ENCODE measurements at places on chromosomes 5 and 9. TPM values are rescaled to one million over a fixed set of nuclear protein-coding genes. Genes with fewer than 3 reads are reported as not detected.

NR5A1 gene
- not detected for polyA plus RNA-seq

DCTN3 gene
- 71.0 TPM for polyA plus RNA-seq

TCF7 gene
- 0.84 TPM for polyA plus RNA-seq

EMB gene
- 41.6 TPM for polyA plus RNA-seq

- no peak overlapping the region for H3K27ac ChIP-seq
- no peak overlapping the region for H3K4me3 ChIP-seq
- H3K4me1 ChIP-seq: no peaks in the 10 kb centered on the region
Observed at GRCh38 chr5:2192496-2192895, 309.8 kb upstream of the IRX4 start.

- H3K4me1 ChIP-seq: no peaks in the 10 kb centered on the region
- H3K36me3 ChIP-seq: no peaks in the 10 kb centered on the region
- no peak overlapping the region for H3K4me3 ChIP-seq
- no peaks in the 10 kb centered on the region for H3K27me3 ChIP-seq
- H3K27ac ChIP-seq: no peak overlapping the region
Observed at GRCh38 chr9:120919843-120920805, 6.5 kb downstream of the TRAF1 start.

DNA sequence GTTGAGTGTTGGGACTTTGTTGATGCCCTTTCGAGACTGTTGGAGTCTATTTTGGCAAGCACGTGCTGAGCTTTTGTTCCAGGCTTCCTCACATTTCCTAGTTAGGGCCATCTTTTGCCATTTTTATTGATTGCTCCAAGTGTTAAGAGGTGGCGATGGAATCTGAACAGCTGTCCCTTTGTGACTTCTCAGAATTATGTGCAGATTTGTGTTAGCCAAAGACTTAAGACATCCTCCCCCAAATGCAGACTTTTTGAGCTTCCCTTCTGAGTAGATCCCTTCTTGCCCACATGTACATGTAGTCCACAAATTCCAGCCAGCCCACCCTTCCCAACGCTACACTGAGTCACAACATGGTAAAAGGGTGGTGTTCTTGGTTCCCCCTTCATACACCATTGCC lies 59.2 kb downstream of the SPIN1 start:
- no peak for DNase-seq
- peaks cover 9% of the 10 kb centered on the region for H3K36me3 ChIP-seq
- H3K4me1 ChIP-seq: peaks cover 6% of the 10 kb centered on the region
- no peak overlapping the region for H3K4me3 ChIP-seq

GRCh38 chr5:74413403-74414048 lies 227.0 kb downstream of the ENC1 start:
- no peak overlapping the region for H3K27ac ChIP-seq
- no peaks in the 10 kb centered on the region for H3K4me1 ChIP-seq
- H3K4me3 ChIP-seq: no peak overlapping the region
- DNase-seq: no peak
- H3K27me3 ChIP-seq: no peaks in the 10 kb centered on the region

DNA sequence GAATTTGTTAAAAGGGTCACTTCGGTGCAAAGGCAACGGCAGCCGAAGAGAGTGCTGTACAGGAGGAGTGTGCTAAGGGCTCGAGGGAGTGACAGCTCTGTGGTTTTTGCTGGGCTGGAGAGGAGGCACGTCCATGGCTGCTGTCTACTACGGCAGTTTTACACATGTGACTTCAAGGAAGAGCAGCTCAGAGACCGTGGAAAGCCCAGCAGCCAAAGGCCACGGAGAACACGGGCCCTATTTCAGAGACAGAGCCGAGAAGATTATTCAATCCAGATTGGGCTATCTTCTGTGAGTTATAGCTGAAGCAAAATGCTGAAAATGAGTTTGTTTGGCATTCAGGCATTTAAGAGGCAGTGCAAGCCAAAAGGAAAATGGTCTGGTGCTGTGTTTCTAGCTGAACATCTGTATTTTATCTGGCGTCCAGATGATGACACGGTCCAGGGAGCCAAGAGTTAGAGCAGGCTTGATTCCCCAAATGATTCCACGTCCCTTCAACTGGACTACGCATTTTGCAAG lies 96.4 kb downstream of the RFK start:
- H3K4me1 ChIP-seq: no peaks in the 10 kb centered on the region
- no peak overlapping the region for H3K4me3 ChIP-seq
- H3K27ac ChIP-seq: no peak overlapping the region
- H3K36me3 ChIP-seq: no peaks in the 10 kb centered on the region
- DNase-seq: no peak

DNA sequence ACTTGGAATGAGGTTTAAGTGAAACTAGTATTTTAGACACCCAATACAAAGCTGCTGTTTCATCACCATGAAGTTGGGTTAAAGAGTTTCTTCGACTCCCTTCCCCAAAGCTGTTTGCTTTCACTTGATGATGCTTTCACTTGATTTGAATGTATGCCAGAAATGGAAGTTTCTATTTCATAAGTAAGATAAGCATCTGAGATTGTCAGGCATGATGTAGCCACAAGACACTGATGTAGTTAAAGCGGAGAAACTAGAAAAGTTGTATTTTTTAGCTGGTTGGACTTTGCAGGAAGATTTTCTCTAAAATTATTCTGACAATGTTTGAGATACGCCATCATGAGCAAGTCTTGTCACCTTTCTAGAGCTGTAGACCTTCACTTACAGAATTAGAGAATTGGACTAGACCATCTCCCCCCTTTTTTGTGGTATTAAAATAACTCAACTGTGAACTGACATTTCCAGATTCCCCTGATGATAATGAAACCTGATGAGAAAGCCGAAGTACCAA lies 20.0 kb downstream of the MOCS2 start:
- H3K27ac ChIP-seq: no peak overlapping the region
- peaks cover 35% of the 10 kb centered on the region for H3K36me3 ChIP-seq
- H3K4me3 ChIP-seq: no peak overlapping the region
- H3K4me1 ChIP-seq: no peaks in the 10 kb centered on the region
- H3K27me3 ChIP-seq: no peaks in the 10 kb centered on the region

DNA sequence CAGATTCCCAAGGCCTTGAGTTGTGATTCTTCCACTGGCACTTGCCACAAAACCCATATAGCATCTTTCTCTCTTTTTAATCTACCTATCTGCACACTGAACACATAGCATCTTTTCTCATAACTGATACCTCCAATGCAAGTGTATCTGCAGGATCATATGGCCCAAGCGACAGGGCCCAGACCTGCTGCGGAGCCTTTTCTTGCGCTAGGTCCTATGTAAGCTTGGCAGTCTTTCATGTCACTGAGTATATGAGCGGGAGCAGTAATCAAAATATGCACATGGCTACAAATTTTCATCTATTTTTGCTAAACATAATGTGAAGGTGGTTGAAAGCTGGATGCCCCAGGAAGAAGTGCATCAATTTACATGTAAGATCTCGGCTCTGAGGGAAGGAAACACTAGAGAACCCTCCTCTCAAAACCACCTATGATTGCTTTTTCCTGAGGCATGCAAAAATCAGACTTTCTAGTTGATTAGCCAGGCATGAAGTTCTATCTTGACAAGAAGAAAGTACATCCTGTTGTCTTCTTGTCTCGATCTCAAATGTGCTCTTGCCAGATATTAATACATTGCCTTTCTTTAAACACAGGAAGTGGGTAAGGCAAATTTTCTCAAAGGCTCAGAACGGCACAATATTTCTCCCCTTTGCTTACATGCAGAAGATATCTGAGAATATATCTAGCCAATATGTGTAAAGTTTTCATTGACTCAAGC lies 26.9 kb upstream of the CEMIP2 start:
- no peak for DNase-seq
- no peak overlapping the region for H3K27ac ChIP-seq
- H3K27me3 ChIP-seq: no peaks in the 10 kb centered on the region
- H3K4me1 ChIP-seq: no peaks in the 10 kb centered on the region

GRCh38 chr9:79868567-79869189 lies 296.9 kb downstream of the TLE4 start:
- H3K4me1 ChIP-seq: no peaks in the 10 kb centered on the region
- H3K4me3 ChIP-seq: no peak overlapping the region
- H3K27ac ChIP-seq: no peak overlapping the region

- no peaks in the 10 kb centered on the region for H3K27me3 ChIP-seq
- DNase-seq: no peak
- no peak overlapping the region for H3K4me3 ChIP-seq
- H3K4me1 ChIP-seq: peaks cover 4% of the 10 kb centered on the region
- peaks cover 5% of the 10 kb centered on the region for H3K36me3 ChIP-seq
Observed at GRCh38 chr5:159203351-159203750, 6.0 kb downstream of the RNF145 start.

- H3K4me1 ChIP-seq: peaks cover 3% of the 10 kb centered on the region
- DNase-seq: no peak
- H3K27ac ChIP-seq: no peak overlapping the region
- no peaks in the 10 kb centered on the region for H3K27me3 ChIP-seq
- H3K4me3 ChIP-seq: no peak overlapping the region
Observed at GRCh38 chr5:131647048-131647769, 12.2 kb upstream of the RAPGEF6 start.
